ENCODE measurements at places on chromosomes 1 and 21. TPM values are rescaled to one million over a fixed set of nuclear protein-coding genes. Genes with fewer than 3 reads are reported as not detected.
A peak's percentile ranks its signal among the peaks of the same experiment; 100 is the strongest.

GRCh38 chr1:116508984-116509980 is 61.5 kb downstream of the CD58 start:
- DNase-seq, result no peak

GRCh38 chr1:210252621-210253051 is 20.0 kb downstream of the SERTAD4 start:
- no peak for DNase-seq

DNA sequence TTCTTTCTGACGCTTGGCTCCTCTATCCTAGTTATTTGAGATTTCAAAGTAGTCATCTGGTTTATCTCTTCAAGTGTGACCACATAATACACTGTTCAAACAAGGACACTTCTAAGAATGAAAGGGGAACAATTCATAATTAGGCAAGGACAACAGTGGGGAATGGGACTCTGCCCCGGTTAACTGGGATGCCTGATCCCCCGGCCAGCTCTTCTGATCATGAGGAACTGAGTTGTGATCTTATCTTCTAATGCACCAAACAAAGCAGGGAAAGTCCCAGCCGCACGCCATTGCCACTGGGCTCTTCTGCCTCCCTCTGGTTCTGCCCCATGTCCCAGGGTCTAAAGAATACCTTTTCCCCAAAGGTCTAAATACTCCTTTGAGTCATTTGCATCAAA is 158.2 kb upstream of the IRF2BP2 start:
- no peak for DNase-seq

DNA sequence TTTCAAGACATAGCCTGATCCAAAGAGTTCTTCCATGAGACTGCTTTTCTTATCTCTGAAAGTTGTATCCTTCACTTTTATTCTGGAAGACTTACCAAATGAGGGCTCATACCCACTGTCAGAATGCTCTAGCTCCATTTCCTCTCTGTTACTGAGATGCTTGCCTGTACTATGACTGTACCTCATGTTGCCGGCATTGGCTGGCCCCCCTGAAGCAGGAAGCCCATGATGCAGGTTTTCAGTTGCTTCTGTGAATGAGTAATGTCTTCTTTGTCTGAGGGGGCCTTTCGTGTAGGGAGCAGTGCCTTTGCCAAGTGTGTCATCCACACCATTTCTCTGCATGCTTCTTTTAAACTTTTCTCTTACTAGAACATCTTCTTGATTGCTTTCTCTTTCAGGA is 39.5 kb downstream of the LCA5L start:
- no peak for DNase-seq

Gene ATAD3B
- total RNA-seq, result 8.2 TPM

Gene PKP1
- 1.6 TPM for total RNA-seq

DNA sequence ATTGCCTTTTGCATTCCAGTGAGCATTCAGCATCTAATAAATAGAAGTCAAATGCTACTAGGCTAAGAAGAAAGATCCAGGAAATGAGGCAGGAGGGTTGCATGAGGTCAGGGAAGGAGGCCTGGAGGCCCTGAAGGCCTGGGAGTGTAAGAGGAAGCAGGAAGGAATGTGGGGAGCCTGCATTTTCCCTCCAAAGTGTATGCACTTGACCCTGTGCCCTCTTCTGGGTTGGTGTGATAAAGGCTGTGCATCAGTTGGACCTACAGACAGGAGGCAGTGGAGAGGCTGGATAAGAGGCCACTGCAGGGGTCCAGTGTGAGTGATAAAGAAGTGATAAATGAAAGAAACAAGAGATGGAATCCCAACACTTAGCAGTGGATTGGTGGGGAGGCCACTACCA is 20.4 kb downstream of the KIAA1614 start:
- no peak for DNase-seq

DNA sequence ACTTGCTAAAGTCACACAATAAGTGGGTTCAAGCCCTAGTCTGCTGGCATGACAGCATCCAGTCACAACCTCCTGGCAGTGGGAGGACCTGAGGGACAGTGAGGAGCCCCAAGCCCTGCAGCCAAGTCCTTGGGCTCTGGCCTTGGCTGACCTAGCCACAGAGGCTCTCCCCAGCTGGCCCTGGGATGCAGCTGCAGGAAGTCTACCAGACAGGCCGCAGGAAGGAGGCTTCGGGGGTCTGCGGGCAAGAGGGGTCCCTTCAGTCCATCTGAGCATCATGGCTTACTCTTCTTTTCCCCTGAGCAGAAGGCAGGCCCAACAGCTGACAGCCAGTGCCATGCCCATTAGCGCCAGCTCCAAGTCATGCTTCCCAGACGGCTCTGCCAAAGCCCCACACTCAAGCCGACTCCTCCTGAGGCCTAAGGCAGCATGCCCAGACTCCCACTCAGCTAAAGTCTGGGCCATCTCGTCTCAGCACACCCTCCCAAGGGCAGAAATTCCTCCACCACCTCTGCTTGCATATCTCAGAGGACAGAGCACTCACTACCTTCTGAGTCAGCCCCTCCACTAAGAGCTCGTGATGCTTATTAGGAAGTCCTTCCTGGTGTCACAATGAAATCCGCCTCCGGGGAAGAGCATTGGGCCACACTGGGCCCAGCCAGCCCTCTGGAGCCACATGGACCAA is 20.1 kb downstream of the SLC1A7 start:
- peak; percentile 73 for DNase-seq
